Activated CD4-positive, alpha-beta memory T cell treated with anti-CD3 and anti-CD28 coated beads for 36 hours (primary cell): ENCODE measurements at places on chromosomes 11 and 22.

GRCh38 chr22:39514373-39514973, 5.9 kb upstream of the ATF4 start:
- peak overlapping the region; percentile 8 for H3K27ac ChIP-seq
- H3K36me3 ChIP-seq, result peaks cover 45% of the 10 kb centered on the region
- peaks cover 36% of the 10 kb centered on the region for H3K4me1 ChIP-seq
- H3K27me3 ChIP-seq, result no peaks in the 10 kb centered on the region

GRCh38 chr22:33842006-33842354, 78.3 kb downstream of the LARGE1 start:
- no peaks in the 10 kb centered on the region for H3K36me3 ChIP-seq
- no peaks in the 10 kb centered on the region for H3K4me1 ChIP-seq
- DNase-seq, result no peak
- no peaks in the 10 kb centered on the region for H3K27me3 ChIP-seq

- H3K4me1 ChIP-seq, result no peaks in the 10 kb centered on the region
- no peak for DNase-seq
- no peak overlapping the region for H3K27ac ChIP-seq
- H3K4me3 ChIP-seq, result no peak overlapping the region
Observed at GRCh38 chr11:105149477-105149876, 9.9 kb upstream of the CARD18 start.

DNA sequence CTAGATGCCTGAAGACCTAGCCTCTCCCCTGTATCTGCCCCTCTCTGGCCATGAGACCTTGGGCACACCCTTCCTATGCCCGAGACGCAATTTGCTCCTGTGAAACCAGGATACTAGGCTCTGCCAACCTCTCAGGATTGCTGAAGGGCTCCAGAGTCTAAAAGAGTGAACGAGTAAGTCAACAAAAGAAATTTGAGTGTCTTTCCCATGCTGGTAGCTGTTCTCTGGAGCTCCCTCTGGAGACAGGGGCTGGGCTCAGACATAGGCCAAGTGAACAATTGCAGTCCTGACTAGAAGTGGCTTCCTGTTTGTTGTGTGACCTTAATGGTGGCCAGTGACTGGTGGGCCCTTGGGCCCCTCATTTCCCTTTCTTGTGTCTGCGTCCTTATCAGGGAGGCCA, 189.0 kb upstream of the NARS2 start:
- no peaks in the 10 kb centered on the region for H3K36me3 ChIP-seq
- no peaks in the 10 kb centered on the region for H3K4me1 ChIP-seq
- no peak for DNase-seq
- no peak overlapping the region for H3K27ac ChIP-seq
- H3K27me3 ChIP-seq, result no peaks in the 10 kb centered on the region

DNA sequence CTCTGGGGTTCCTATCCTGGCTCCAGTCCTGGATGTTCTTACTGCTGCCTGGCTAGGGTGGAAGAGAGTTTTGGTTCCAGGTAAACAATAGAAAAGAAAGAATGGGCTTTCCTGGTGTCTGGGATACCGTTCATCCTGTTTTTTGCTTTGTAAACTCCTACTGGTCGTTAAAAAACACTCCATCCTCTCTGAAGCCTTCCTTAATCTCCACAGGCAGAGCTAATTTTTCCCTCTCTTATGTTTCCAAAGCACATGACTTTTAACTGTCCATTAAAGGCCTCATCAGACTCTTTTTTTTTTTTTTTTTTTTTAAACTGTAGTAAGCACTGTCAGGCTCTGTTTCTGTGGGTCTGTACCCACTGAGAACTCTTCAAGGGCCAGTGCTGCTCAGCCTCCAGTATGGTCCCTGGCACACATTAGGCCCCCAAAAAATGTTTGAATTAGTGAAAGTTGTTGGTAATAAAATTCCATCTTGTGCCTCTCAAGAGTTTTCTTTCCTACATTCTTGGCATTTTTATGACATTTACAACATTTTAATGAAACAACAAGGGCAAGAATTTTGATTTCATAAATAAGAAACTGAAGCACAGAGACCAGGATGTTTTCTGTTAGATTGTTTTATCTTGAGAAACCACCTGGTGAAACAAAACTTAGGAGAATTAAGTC, 104.2 kb downstream of the TEAD1 start:
- peaks cover 29% of the 10 kb centered on the region for H3K27me3 ChIP-seq
- no peak for DNase-seq
- H3K4me3 ChIP-seq, result no peak overlapping the region
- H3K36me3 ChIP-seq, result no peaks in the 10 kb centered on the region

GRCh38 chr11:68727783-68728182, 23.5 kb downstream of the TESMIN start:
- H3K4me1 ChIP-seq, result no peaks in the 10 kb centered on the region
- H3K4me3 ChIP-seq, result no peak overlapping the region
- H3K27me3 ChIP-seq, result no peaks in the 10 kb centered on the region
